H1 (cell line): ENCODE measurements at places on chromosomes 5 and 9. TPM values are rescaled to one million over a fixed set of nuclear protein-coding genes. Genes with fewer than 3 reads are reported as not detected.
A peak's percentile ranks its signal among the peaks of the same experiment; 100 is the strongest.

The CD274 gene
- 0.15 TPM in 1 of 2 replicates, not detected in the other for total RNA-seq

DNA sequence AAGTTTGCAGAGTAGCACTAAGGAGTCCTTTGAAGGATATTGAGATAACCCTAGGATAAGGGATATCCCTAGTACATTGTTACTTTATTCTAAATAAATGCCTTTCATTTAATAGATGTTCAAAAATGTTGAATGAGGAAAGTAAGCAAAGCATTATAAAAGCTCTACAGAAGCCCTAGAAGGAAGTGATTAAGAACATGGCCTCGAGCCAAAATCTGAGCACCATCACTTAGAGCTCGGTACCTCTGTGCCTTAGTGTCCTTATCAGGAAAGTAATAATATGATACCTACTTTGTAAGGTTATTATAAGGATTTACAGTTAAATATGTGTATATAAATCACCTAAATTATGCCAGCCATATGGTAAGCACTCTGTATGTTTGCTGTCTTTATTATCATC lies 242.6 kb downstream of the KIAA0825 start:
- no peaks in the 10 kb centered on the region for H3K27me3 ChIP-seq
- no peak for DNase-seq

GRCh38 chr9:121207371-121207940 lies 5.8 kb upstream of the RAB14 start:
- DNase-seq, result no peak
- no peak overlapping the region for H3K27ac ChIP-seq
- peaks cover 3% of the 10 kb centered on the region; the same call in 1 of the 2 replicates for H3K27me3 ChIP-seq
- H3K4me1 ChIP-seq, result peaks cover 3% of the 10 kb centered on the region; the same call in 1 of the 2 replicates
- H3K36me3 ChIP-seq, result no peaks in the 10 kb centered on the region
- no peak overlapping the region for H3K4me3 ChIP-seq

DNA sequence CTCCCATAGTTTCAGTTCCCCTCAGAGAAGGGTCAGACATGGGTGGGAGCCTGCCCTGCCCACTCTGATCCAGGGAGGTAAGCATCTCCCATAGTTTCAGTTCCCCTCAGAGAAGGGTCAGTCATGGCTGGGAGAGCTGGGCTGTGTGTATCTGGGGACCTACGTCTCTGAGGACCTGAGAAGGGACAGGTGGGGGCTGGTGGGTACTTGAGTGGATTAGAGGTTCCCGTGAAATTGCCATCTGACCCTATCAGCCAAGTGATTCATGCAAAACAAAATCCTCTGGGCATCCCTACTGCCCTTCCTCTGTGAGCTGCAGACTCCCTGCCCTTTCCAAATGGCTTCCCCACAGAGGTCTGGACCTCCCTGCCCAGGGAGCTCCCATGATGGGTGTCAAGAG lies 3.9 kb downstream of the ENHO start:
- H3K27me3 ChIP-seq, result peaks cover 12% of the 10 kb centered on the region; the same call in 1 of the 2 replicates
- DNase-seq, result no peak
- no peak overlapping the region for H3K27ac ChIP-seq
- H3K4me1 ChIP-seq, result peaks cover 18% of the 10 kb centered on the region
- no peak overlapping the region for H3K4me3 ChIP-seq
- H3K36me3 ChIP-seq, result no peaks in the 10 kb centered on the region

DNA sequence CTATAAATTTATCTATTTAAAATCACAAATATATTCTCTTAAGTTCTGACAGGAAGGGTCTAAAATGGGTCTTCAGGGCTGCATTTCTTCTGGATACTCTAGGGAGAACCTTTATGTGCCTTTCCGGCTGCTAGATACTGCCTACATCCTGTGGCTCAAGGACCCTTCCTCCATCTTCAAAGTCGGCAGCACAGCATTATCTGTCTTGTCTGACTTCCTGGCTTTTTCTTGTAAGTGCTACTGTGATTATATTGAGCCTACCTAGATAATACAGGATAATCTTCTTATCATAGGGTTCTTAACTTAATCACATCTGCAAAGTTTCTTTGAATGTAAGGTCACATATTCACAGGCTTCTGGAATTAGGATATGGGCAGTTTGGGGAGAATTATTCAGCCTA lies 943.8 kb upstream of the TYRP1 start:
- no peak overlapping the region for H3K4me3 ChIP-seq
- H3K27ac ChIP-seq, result no peak overlapping the region
- H3K27me3 ChIP-seq, result no peaks in the 10 kb centered on the region
- DNase-seq, result no peak

- no peak overlapping the region for H3K27ac ChIP-seq
- no peaks in the 10 kb centered on the region for H3K27me3 ChIP-seq
- 0 out of 2 replicates have a peak, but pooled peaks cover under 1% of the 10 kb centered on the region for H3K4me1 ChIP-seq
- no peak for DNase-seq
- no peak overlapping the region for H3K4me3 ChIP-seq
- no peaks in the 10 kb centered on the region for H3K36me3 ChIP-seq
These were observed 219.1 kb downstream of the NDUFS4 start for GRCh38 chr5:53779541-53779981.

The MARCOL gene
- total RNA-seq, result not detected in 2 replicates

DNA sequence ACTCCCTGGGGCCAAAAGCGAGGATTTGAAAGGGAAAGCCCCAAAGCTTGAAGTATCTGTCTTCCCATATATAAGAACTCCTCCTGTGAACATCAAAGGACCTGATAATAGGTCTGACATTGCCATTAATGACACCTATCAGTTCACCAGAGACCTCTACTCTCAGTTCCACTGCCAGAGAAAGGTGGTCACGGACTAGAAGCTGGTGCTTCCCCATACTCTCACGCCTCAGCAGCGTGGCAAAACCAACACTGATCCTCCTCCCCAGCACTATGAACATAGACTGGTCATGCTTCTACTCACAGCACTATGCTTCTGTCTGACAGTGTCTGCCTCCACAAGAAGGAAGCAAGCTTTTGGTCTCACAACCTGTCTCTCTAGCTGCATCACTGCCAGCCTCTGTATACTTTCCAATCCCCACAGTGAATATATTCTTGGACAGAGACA lies 37.9 kb downstream of the NRG2 start:
- no peak for DNase-seq
- no peak overlapping the region for H3K27ac ChIP-seq
- H3K4me1 ChIP-seq, result no peaks in the 10 kb centered on the region
- H3K27me3 ChIP-seq, result no peaks in the 10 kb centered on the region; the same call in 1 of the 2 replicates
- H3K36me3 ChIP-seq, result no peaks in the 10 kb centered on the region

DNA sequence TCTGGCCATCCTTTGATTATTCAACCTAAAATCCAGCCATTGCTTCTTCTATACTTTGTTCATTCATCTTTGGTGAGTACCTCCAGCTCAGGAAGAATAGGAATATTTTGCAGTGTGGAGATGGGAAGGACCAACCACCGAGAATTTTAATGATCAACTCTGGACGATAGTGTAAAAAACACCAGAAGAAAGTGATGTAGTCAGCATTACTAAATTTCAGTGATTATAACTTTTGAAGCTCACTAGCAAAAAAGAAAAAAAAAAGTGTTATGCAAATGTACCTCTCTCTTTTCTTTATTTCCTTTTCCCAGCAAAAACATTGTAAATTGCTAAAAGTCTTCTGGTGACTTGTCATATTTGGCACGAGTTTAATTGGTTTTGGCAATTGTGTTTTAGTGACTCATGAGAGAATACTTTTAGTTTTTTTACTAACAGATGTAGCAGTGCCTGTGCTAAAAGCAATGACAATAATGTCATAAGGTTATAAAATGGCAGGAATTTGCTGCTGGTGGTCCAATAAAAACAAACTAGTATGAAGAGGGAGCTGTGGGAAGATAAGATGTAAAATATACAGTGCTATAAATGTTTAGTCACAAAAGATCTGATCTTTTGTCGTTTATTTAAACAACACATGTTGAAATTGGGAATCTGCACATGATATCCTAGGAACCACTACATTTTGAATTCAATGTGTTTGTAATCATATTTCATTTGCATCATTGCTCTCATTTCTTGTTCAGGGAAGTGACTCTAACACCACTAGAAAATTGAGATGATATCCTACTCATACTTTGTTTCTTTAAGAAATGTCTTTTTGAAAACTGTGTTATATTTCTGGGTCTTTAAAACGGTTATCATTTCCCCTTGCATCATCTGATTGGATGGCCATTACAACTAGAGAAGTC lies 81.3 kb upstream of the ERCC6L2 start:
- no peak for DNase-seq
- H3K27me3 ChIP-seq, result no peaks in the 10 kb centered on the region
- H3K4me1 ChIP-seq, result no peaks in the 10 kb centered on the region
- H3K27ac ChIP-seq, result no peak overlapping the region
- H3K36me3 ChIP-seq, result no peaks in the 10 kb centered on the region
- H3K4me3 ChIP-seq, result no peak overlapping the region

- peak; percentile 30 for DNase-seq
- H3K4me3 ChIP-seq, result no peak overlapping the region
- no peak overlapping the region for H3K27ac ChIP-seq
- no peaks in the 10 kb centered on the region for H3K36me3 ChIP-seq
These were observed 64.6 kb upstream of the PLPP1 start for GRCh38 chr5:55599148-55600050.

GRCh38 chr9:127163409-127163808 lies 41.0 kb upstream of the ANGPTL2 start:
- no peak overlapping the region for H3K27ac ChIP-seq
- no peaks in the 10 kb centered on the region for H3K36me3 ChIP-seq
- peaks cover 12% of the 10 kb centered on the region for H3K4me1 ChIP-seq
- no peak overlapping the region for H3K4me3 ChIP-seq

GRCh38 chr9:114314256-114314867 lies 8.5 kb upstream of the ORM1 start:
- no peak overlapping the region for H3K27ac ChIP-seq
- no peak overlapping the region for H3K4me3 ChIP-seq
- no peaks in the 10 kb centered on the region for H3K4me1 ChIP-seq
- H3K27me3 ChIP-seq, result no peaks in the 10 kb centered on the region
- peak; percentile 33 for DNase-seq
- no peaks in the 10 kb centered on the region for H3K36me3 ChIP-seq

- no peak for DNase-seq
- no peak overlapping the region for H3K27ac ChIP-seq
- H3K27me3 ChIP-seq, result no peaks in the 10 kb centered on the region
These were observed 1.6 kb upstream of the NOL6 start for GRCh38 chr9:33475357-33475756.

GRCh38 chr9:126872516-126872915 lies 12.1 kb downstream of the ZBTB34 start:
- H3K27me3 ChIP-seq, result no peaks in the 10 kb centered on the region
- no peak overlapping the region for H3K27ac ChIP-seq
- no peak overlapping the region for H3K4me3 ChIP-seq
- no peaks in the 10 kb centered on the region; the same call in 1 of the 2 replicates for H3K4me1 ChIP-seq
- no peaks in the 10 kb centered on the region for H3K36me3 ChIP-seq

GRCh38 chr5:76953551-76954382 lies 922 bp downstream of the CRHBP start:
- no peak for DNase-seq
- peaks cover 39% of the 10 kb centered on the region for H3K27me3 ChIP-seq
- H3K4me3 ChIP-seq, result peak overlapping the region; percentile 71
- H3K4me1 ChIP-seq, result no peaks in the 10 kb centered on the region; the same call in 1 of the 2 replicates

The CARTPT gene
- total RNA-seq, result not detected in 2 replicates

DNA sequence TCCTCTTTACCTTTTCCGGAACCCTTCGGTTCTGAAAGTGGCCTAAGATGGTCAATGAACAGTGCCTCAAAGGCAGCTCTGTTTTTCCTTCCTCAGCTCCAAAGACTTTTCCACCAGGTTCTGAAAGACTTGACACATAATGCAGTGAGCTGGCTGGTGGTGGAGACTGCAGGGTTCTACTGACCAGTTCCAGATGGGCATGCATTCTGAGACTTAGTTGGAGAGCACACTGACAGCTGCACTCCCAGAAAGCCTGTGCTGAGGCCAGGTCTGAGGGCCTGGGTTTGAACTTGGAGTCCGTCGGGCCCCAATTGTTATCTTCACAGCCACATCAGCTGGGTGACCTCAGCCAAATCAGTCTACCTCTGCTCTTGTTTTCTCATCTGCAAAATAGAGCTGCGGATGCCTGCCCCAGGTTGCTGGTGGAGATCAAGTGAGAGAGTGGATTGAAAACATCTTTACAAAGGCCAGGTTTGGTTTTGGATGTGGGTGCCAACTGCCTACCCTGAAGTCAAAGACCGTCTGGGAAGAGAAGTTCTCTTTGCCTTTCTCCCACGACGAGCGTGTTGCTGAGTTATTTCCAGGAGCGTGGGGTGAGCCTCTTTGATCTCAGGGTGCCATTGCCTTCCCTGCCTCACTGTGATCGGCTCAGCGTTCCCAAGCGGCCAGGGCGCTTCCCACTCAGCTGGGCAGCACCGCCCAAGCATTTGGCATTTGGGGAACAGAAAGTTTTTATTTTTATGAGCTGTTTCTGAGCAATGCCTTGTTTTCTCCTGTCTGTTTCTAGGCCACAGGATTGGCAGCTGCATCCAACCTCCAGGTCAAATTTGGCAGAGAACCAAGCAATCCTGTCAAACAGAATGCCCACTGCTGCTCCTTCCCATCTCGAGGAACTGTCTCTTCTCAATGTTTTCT lies 54.9 kb downstream of the RAD23B start:
- H3K27ac ChIP-seq, result no peak overlapping the region
- H3K4me3 ChIP-seq, result no peak overlapping the region
- peaks cover 2% of the 10 kb centered on the region; the same call in 1 of the 2 replicates for H3K36me3 ChIP-seq
- DNase-seq, result no peak

The NEUROG1 gene
- total RNA-seq, result not detected in 2 replicates

DNA sequence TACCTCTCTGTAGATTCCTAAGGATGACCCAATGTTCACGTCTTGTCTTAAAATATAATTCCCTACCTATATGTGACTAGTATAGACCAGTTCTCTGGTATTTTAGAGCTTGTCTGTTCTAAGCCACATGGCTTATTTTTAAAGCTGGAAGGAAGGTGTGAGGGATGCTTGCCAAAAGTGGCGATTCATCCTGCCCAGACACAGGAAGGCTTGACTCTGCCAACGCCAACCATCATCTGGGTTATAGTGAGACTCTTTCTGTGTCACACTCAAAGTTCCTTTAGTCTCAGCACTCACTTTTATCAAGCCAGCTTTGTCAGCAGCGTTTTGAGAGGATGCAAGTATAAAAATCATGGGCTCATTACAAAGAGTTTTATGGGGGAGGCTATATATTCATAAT lies 500.0 kb downstream of the PTPRD start:
- no peak overlapping the region for H3K4me3 ChIP-seq
- no peaks in the 10 kb centered on the region for H3K27me3 ChIP-seq
- no peak overlapping the region for H3K27ac ChIP-seq
- DNase-seq, result no peak

GRCh38 chr5:176676361-176676824 lies 29.1 kb downstream of the TSPAN17 start:
- peaks cover 19% of the 10 kb centered on the region for H3K27me3 ChIP-seq
- no peaks in the 10 kb centered on the region for H3K36me3 ChIP-seq
- H3K4me3 ChIP-seq, result no peak overlapping the region
- H3K27ac ChIP-seq, result no peak overlapping the region
- peaks cover 17% of the 10 kb centered on the region for H3K4me1 ChIP-seq
- no peak for DNase-seq

The CDH6 gene
- total RNA-seq, result 1.4 and 1.9 TPM in 2 replicates

GRCh38 chr5:121897341-121897740 lies 45.7 kb downstream of the FTMT start:
- no peak for DNase-seq
- no peak overlapping the region for H3K4me3 ChIP-seq
- no peaks in the 10 kb centered on the region for H3K4me1 ChIP-seq

GRCh38 chr5:67166460-67167285 lies 29.9 kb downstream of the CD180 start:
- H3K27ac ChIP-seq, result no peak overlapping the region; the same call in 1 of the 2 replicates
- no peaks in the 10 kb centered on the region for H3K36me3 ChIP-seq
- peaks cover 5% of the 10 kb centered on the region; the same call in 1 of the 2 replicates for H3K4me1 ChIP-seq
- no peak for DNase-seq
- H3K4me3 ChIP-seq, result peak overlapping the region; percentile 41; the same call in 1 of the 2 replicates
